ENCODE measurements at places on chromosomes 12 and 14. TPM values are rescaled to one million over a fixed set of nuclear protein-coding genes. Genes with fewer than 3 reads are reported as not detected.

- no peak for DNase-seq
Observed at GRCh38 chr14:29446971-29447370, 480.7 kb downstream of the PRKD1 start.

DNA sequence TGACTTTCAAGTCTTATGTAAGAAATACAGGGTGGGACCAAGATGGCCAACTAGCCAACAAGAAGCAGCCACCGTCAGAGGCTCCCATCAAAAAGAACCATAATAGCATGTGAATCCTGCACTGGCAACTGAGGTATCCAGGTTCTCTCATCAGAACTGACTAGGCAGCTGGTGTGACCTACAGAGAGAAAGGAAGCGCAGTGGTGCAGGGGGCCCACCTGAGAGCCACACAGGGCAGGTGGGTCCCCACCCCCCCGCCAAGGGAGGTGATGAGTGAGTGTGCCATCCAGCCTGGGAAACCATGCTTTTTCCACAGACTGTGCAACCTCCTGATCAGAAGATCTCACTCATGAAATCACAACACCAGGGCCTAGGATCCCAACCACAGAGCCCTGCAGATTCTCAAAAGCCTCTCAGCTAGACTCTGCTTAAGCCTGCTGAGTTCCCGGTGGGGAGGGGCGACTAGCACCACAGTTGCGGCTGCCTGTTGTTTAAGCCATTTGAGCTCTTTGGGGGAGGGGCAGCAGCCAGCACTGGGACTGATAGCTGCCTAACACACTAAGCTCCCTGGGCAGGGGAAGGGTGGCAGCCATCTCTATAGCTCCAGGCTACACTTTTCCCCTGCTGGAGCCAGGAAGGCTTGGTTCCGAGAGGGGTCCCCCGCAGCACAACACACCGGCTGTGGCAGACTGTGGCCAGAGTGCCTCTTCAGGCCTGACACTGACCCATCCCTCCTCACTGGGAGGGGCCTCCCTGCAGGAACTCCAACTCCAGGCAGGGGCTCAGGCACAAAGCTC is 75.3 kb downstream of the GARIN6 start:
- DNase-seq = no peak

- DNase-seq = no peak
Observed at GRCh38 chr14:80628547-80628946, 313.0 kb downstream of the CEP128 start.

GRCh38 chr12:110555577-110556406 is 27.3 kb downstream of the PPTC7 start:
- DNase-seq = no peak

DNA sequence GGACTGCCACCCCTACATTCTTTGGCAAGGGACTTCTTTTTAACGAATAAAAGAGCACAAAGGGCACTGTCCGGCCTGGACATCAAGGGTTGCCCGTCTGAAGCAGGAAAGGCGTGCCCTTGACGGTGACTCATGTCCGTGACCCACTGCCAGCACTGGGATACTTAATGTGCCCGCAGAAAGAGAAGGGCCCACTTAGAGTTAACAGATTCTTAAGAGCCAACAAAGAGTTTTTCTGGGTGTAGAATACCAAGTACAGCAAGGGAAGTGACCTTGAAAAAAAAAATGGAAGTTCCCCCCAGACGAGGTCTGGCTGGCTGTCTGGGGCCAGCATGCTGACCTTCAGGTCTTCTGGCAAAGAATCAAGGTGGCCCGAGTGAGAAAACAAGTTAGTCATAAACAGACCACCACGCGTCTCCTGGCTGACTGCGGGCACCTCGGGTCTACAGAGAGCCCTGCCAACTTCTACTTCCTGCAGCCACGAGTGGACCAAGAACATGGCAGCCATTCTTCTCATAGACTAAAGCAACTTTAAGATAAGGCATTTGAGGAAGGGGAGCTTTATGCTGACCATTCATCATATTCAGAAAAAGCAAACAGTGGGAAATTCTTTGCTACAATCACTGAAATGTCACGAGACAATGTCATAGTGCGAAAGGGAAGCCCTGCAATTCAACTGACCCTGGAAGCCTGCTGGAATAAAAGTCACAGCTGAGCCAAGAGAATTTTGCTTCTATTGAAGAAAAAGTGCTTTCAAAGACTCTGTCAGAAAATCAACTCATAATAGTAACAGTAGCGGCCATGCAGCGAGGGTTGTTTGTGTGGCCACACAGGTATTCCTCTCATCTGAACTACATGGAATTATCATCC is 10.5 kb upstream of the SELPLG start:
- DNase-seq = no peak

DNA sequence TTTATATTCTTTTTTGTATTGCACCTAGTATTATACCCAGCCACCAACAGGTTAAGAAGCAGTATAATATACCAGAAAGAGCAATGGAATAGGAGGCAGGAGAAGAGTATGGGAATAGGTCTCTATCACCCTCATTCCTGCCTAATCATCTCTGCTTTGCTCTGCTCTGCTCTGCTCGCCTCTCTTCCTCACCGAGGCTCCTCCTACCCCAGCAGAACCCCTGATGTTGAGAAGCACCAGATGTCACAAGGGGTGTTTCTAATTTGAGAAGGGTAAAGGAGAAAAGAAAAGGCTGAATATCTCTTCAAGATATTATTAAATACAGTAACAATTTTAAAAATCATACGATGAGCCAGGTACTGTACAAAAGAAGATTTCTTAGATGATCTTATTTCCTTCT is 89.0 kb downstream of the STON2 start:
- DNase-seq = no peak

GRCh38 chr12:63132201-63132600 is 18.8 kb downstream of the AVPR1A start:
- DNase-seq = no peak

DNA sequence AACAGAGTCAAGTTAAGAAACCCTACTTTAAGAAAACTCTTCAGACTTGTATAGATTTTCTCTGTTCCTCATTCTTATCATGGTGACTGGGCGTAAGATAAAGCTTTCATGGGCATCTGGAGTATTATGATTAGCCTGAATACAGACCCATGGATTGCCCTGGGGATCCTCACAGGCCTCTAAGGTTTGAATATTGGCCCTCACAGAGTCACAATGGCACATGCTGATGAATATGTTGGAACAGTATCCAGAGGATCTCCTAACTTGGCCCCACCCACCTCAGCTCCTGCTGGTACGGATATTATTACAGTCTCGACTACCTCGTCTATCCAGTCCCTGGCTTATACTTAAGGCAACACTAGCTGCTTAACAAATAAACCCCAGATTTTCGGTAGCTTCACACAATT is 8.1 kb downstream of the OSBPL8 start:
- no peak for DNase-seq

GRCh38 chr14:81927070-81927469 is 393.4 kb upstream of the SEL1L start:
- no peak for DNase-seq

GRCh38 chr12:11624116-11624515 is 25.4 kb upstream of the ETV6 start:
- DNase-seq = no peak

- no peak for DNase-seq
Observed at GRCh38 chr12:64016521-64016920, 172.0 kb downstream of the SRGAP1 start.

The ZFYVE1 gene
- total RNA-seq = 14.1 TPM

The MLXIP gene
- total RNA-seq = 20.3 TPM

The KCNA5 gene
- total RNA-seq = 5.8 TPM

The PTPRR gene
- 1.0 TPM for total RNA-seq

The BICDL1 gene
- 0.42 TPM for total RNA-seq

The GLI1 gene
- total RNA-seq = 0.61 TPM

The SIX4 gene
- 0.72 TPM for total RNA-seq

The NEK9 gene
- 116 TPM for total RNA-seq

Measured in heart right ventricle (tissue), 16 donors.